Fibroblast of lung (primary cell): ENCODE measurements at places on chromosomes 7 and 10. TPM values are rescaled to one million over a fixed set of nuclear protein-coding genes. Genes with fewer than 3 reads are reported as not detected.

GRCh38 chr7:148437043-148437442 lies 153.5 kb upstream of the C7orf33 start:
- no peak for DNase-seq

GRCh38 chr10:124306922-124307371 lies 111.8 kb downstream of the OAT start:
- DNase-seq, result no peak

DNA sequence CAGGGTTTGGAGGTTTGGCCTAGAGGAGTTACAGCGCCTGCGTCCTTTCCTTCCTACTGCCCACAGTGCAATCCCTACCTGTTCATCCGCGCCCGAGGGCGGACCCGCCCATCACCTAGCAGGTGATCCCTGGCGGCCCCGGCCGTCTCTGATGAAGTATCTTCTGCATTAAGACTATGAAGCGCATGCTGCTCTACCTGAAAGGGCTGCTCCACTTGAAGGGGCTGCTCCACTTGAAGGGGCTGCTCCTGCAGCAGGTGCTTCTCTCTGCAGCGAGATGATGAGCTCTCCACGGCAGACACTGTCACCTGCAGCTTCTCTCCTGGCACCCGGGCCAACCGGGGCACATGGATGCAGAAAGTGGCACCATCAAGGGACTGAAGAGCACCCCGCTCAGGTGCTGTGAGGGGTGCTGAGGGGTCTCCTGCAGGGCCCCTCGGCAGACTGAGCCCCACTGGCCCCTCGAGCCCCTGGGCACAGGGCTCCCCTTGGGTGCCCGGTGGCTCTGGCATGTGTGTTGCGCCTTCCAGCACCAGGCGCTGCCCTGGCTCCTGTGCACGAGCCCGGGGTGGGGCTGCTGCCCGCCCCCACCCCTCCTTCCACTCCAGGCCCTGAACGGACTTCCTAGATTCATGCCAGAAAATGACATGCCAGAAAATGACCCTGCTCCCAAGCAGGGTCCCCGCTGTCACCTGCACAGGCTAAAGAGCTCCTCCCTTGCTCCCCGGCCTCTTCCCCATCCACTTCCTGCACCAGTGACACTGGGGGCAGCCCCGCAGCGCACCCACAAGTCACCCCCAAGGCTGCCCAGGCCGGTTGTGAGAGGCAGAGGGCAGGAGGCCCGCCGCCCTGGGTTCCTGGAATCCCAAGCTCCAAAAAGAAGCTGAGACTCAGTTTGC lies 29.4 kb downstream of the WDR86 start:
- no peak for DNase-seq

Gene FAM241B
- 0.55 and 0.61 TPM in 2 replicates for polyA plus RNA-seq

Gene GIMAP8
- not detected in 2 replicates for polyA plus RNA-seq

Gene TET1
- polyA plus RNA-seq, result 1.2 and 4.7 TPM in 2 replicates

Gene PON3
- 0.50 TPM in 1 of 2 replicates, not detected in the other for polyA plus RNA-seq

Gene ADRB1
- polyA plus RNA-seq, result not detected in 2 replicates

Gene GNAT3
- not detected in 2 replicates for polyA plus RNA-seq

Gene RSPH10B2
- 0.02 TPM in 1 of 2 replicates, not detected in the other for polyA plus RNA-seq
